Activated naive CD4-positive, alpha-beta T cell treated with anti-CD3 and anti-CD28 coated beads, Interleukin-2, amount 50 U/mL, for 16 hours (primary cell): ENCODE measurements at places on chromosomes 5 and 9.

GRCh38 chr9:36820392-36820861 lies 213.6 kb downstream of the PAX5 start:
- DNase-seq = no peak

DNA sequence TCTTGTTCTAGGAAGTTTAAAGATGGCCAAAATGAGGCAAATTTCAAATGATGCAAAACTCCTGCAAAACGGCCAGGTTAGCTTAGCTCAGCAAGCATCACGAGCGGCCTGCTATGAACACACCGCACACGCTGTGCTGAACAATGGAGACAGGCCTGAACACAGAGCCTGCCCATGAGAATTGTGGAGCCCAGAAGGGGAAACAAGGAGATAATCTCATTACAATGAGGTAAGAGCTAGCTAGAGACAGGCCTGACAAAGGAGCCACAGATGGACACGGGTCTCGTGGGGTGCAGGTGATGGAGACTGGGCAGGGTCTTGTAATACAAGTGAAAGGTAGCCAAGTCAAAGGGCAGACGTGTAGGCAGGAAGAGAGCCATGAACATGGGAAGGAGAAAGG lies 50.2 kb downstream of the PSMB7 start:
- no peak for DNase-seq

DNA sequence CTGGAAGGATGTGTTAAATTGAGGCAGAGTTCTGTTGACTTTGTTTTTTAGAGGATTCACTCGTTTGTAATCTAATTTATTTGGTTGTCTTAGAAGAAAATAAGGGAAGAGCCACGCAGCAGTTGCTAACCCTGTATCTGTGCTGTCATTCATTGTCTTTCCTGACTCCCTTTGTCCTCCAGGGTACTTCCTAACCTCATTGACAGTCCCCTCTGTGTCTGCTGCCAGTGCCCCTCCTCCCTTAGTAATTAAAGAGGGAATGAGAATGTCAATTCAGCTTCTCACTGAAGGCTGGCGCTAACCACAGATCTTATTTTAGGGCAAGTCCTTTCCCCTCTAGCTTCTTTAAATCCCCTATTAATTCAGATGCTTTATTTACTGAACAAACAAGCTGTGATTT lies 84.0 kb downstream of the MAST4 start:
- DNase-seq = no peak

DNA sequence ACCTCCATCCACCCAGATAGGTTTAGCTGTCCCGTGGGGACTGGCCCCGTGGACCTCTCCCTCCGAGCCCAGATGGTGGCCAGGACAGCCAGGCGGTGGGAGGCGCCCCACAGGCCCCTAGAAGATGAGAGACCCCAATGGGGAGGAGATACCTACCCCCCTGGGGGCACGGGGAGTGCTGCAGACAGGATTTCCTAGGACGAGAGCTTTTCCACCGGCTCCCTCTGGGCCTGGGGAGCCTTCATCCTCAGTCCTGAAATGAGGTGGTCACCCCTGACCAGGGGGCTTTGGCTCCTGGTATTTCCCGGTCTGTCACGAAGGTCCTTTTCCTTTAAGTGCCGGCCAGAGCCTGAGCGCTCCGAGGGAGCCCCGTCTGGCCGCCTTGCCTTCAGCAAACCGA lies 46.8 kb downstream of the MRPL36 start:
- no peak for DNase-seq

DNA sequence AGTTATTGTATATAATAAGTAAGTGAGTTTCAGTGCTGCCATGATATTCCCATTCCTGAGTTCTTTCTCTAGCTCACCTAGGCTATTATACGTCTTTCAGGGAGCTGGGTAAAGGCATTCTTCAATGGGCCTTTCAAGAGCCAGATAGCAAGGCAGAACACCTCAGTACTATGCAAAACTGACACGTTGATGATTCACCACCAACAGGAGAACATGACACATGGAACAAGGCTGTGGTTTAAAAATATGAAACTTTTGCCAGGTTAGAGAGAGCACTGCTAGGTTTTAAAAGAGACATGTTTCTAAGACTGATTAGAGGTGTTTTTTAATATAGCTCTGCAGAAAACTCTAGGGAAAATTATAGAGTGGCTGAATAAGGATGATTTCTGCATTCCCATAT lies 95.9 kb downstream of the UGCG start:
- no peak for DNase-seq

DNA sequence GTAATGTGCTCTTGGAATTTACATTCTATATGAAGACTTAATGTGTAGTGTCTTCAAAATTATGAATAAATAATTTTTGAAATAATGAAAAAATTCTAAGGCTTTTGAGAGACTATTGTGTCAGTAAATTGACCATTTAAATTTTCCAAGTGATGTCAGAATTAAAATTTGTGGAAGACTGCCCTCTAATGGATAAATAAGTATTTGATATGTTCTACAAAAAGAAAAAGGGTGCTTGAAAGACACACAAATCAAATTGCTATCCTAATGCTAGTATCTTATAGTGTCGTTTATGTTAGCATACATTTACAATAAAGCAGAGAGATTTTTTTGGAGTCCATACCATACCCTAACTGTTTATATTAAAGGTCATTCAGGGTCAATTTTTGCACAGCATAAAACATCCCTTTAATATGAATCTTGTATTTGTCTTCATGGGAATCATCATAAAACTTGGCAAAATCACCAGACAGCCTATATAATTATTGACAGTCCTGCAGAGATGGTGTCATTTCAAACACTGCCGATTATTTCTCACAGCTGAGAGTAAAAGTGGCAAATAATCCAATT lies 120.8 kb upstream of the SLC27A6 start:
- no peak for DNase-seq

DNA sequence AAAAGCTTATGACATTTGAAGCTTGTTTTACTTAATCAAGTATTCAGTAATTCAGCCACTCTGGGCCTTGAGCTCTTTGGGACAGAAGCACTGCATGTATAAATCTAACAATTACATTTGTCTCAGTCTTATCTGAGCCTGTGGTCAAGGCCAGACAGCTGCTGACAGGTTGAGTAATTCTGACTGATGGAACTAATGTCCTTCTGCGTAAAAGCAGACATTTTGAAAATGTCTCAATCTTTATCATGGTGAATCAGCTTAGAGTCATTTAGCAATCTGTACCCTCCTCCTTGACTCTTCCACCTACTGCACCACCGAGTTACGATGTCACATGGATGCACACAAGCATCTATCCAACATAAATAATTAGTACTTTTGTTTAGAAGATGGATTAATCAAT lies 400.0 kb downstream of the ARRDC3 start:
- no peak for DNase-seq

GRCh38 chr9:114031037-114031630 lies 47.0 kb downstream of the AMBP start:
- DNase-seq = no peak

GRCh38 chr9:77177894-77178794 lies 810 bp downstream of the VPS13A start:
- peak; percentile 57 for DNase-seq

GRCh38 chr5:64074533-64074932 lies 91.1 kb upstream of the RNF180 start:
- no peak for DNase-seq

DNA sequence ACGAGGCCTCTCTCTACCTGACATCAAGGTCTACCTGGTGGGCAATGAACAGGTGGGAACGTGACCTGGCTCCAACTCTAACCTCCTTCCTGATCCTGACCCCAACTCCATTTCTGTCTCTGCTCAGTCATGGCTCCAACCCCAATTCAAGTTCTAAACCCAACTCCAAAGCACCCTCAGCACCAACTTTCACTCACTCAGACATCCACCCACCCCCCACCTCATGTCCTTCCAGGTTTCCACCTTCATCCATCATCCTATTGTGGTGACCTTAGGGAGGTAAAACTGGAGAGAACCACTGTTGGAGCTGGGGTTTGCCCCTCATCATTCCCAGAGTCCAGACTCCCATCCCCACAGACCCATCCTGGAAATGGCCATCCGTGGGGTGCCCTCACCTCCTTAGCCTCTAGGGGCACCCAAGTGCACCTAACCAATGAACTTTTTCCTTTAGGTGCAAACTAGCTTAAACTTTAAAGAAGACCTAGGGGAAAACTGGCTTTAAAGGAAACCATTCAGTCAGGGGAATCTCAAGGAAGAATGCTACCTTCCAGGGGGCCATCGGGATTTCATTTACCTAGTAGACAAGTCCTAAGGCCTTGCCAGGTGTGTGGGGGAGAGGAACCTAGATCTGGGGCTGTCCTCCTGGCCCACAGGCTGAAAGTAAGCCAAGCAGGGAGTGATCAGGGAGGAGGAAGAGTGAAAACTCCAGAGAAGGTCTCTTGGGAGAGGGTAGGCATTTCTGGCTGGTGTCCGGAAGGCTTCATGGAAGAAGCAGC lies 11.3 kb downstream of the RGS14 start:
- peak; percentile 40 for DNase-seq

- no peak for DNase-seq
Observed at GRCh38 chr9:80437091-80437640, 865.4 kb downstream of the TLE4 start.

- no peak for DNase-seq
Observed at GRCh38 chr9:92385477-92385876, 18.9 kb downstream of the OGN start.

DNA sequence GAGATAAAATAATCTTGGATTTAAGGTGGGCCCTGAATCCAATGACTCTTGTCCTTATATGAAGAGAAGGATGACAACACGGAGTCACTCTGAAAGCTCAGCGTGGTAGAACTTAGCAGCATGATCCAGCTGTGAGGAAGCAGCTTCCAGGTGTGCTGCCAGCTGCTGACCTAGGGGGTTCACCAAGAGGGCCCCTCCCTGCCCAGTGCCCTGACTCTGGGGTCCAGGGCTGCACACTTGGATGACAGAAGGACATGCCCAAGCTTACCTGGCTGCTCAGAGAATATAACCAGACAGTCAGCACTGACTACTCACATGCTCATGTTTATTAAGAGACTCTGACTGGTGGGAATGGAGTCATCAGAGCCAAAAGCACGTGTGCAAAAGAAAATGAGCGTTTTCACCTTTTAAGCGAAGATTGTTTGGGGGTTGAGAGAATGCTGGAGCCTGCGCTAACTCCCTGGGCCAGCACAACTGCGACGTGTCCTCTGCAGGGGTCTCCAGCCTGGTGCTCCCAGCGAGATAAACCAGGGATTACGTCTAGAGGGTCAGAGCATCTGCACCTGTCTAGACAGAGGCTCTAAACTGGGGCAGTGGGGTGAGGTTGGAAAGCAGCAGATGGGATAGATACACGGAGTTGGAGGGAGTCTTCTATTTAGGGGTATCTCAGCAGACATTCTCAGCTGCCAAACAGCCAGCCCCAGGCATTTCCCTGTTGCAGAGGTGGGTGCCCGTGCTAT lies 41.3 kb downstream of the ROPN1L start:
- no peak for DNase-seq

DNA sequence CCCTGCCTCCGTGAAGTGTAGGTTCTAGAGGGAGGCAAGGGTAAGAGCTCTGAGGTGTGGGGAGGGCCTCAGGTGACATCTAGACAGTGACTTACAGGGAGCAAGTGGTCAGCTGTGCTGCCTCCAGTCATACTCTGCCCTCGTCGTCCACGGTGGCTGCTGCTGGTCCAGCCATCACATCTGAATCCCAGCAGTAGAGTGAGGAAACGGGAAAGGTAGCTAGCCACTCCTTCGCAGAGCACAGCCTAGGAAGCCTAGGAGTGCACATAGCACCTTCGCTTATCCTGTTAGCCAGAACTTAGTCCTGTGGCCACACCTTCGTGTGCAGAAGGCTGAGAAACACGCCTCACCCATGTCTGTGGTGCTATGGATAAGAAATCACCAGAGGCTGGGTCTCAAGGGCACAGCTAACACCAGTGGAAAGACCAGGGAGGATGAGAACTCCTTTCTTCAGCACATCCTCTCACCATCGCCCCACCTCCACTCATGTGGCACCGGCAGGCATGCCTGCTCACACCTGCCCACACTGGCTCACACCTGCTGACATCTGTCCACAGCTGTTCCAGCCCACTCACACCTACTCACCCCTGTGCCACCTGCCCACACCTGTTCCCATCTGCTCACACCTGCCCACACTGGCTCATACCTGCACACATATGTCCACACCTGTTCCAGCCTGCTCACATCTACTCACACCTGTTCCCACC lies 44.5 kb upstream of the SLC6A19 start:
- DNase-seq = no peak

DNA sequence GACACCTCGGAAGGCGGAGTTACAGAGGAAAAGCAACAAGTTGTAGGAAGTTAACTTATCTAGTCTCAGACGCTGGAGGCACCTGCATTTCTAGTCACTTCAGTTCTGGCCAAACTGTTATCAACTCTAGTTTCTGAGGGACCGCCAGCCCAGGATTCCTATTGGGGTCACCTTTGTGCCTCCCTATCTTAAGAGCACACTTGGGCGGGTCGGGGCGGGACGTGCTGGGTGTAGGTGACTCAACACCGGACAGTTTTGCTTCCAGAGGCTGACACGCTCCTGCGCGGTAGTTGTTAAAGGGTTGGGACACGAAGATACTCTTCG lies 679 bp upstream of the KDM4C start:
- peak; percentile 78 for DNase-seq

DNA sequence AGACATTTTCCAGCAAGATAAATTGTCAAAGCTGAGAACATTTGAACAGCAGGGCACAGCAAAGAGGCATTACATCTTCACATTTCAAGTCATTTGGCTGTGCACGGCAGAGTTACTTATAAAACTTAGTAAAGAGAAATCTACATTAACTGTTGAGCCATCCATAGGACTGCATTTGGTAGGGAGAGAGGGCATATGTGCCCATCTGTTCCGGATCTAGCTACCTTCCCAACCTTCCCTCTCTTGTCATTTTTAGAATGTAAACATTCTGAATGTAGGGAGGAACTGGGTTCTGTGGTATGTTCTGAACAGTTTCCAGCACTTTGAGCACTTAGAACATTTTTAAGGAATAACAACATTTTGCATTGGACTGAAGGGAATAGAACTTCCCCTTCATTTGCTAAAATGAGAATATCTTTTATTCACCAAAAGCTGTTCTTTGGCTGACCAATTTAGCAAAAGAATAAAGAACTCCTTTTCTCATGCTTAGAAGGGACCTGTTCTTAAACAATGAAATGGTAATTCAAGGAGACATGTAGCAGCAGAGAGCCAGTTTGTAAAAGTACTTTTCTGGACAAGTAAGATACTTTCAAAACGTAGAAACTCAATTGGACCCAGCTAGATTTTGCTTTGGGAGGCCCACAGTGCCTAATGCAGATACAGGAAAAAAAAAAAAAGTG lies 104.4 kb downstream of the CETN3 start:
- no peak for DNase-seq

DNA sequence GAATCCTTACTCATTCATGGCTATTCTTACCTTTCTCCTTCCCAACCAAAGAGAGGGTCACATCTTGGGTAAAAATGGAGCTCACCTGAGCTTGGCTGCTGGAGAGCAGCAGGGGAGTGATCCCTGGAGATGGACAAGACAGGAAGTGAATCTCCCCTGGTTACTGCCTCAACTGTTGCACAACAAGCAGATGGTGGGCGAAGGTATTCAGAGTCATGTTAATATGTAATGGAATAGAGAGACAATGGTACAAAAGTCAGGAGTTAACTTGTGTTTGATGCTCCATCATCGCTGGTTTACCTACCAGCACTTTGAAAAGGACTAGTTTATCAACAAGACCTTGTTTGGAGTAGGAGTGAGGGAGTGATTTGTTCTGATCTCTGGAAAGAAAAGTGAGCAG lies 13.0 kb upstream of the PLPP1 start:
- DNase-seq = no peak
